A673 (cell line): ENCODE measurements at places on chromosomes 3 and 15. TPM values are rescaled to one million over a fixed set of nuclear protein-coding genes. Genes with fewer than 3 reads are reported as not detected.

The AMT gene
- 1.3 and 2.1 TPM in 2 replicates for total RNA-seq

The LDHAL6B gene
- not detected in 2 replicates for total RNA-seq

The C2CD4A gene
- total RNA-seq, result 0.22 and 0.34 TPM in 2 replicates

The ROBO2 gene
- 17.5 and 18.7 TPM in 2 replicates for total RNA-seq

The PRRT3 gene
- total RNA-seq, result 1.1 and 1.8 TPM in 2 replicates

The CADM2 gene
- total RNA-seq, result 3.7 and 5.3 TPM in 2 replicates

The SCAP gene
- 43.4 and 48.2 TPM in 2 replicates for total RNA-seq

The TNNC1 gene
- not detected in 2 replicates for total RNA-seq

The RASA2 gene
- total RNA-seq, result 16.3 and 17.1 TPM in 2 replicates

The SCAANT1 gene
- total RNA-seq, result not detected in 2 replicates

The SERP1 gene
- 86.5 and 91.7 TPM in 2 replicates for total RNA-seq

The ITGA11 gene
- 0.17 and 0.45 TPM in 2 replicates for total RNA-seq

The SPATA12 gene
- total RNA-seq, result not detected in 2 replicates

The ATP1B3 gene
- total RNA-seq, result 130 and 167 TPM in 2 replicates

The OXSR1 gene
- total RNA-seq, result 30.9 and 31.1 TPM in 2 replicates

The SLC12A1 gene
- total RNA-seq, result not detected in 2 replicates

The HEMK1 gene
- total RNA-seq, result 5.7 and 7.9 TPM in 2 replicates

The RPP14 gene
- 17.4 and 18.2 TPM in 2 replicates for total RNA-seq

The TMC3 gene
- total RNA-seq, result not detected in 2 replicates

The DTWD1 gene
- total RNA-seq, result 16.5 and 18.0 TPM in 2 replicates

The DZIP1L gene
- total RNA-seq, result 3.8 and 8.1 TPM in 2 replicates

The ALDH1L1 gene
- 16.9 and 17.1 TPM in 2 replicates for total RNA-seq

The MKRN2 gene
- 45.7 and 47.3 TPM in 2 replicates for total RNA-seq

The CHST13 gene
- 0.35 TPM in 1 of 2 replicates, not detected in the other for total RNA-seq

The DCLK3 gene
- 0.04 and 0.06 TPM in 2 replicates for total RNA-seq

The ITIH1 gene
- total RNA-seq, result not detected in 2 replicates

The ROPN1B gene
- not detected in 2 replicates for total RNA-seq

The HESX1 gene
- total RNA-seq, result not detected in 2 replicates

The NLGN1 gene
- total RNA-seq, result 0.39 and 1.4 TPM in 2 replicates

The LRRC2 gene
- 0.24 and 0.28 TPM in 2 replicates for total RNA-seq

The EXD1 gene
- total RNA-seq, result not detected in 2 replicates

The PATL2 gene
- 1.2 and 1.6 TPM in 2 replicates for total RNA-seq

The LAMB2 gene
- total RNA-seq, result 45.9 and 57.3 TPM in 2 replicates

The CMTM7 gene
- 0.79 TPM in 1 of 2 replicates, not detected in the other for total RNA-seq

The AHSG gene
- total RNA-seq, result 3.2 and 4.9 TPM in 2 replicates

The RRP9 gene
- total RNA-seq, result 25.9 and 32.3 TPM in 2 replicates

The PSTPIP1 gene
- not detected in 2 replicates for total RNA-seq

The SCN11A gene
- not detected in 2 replicates for total RNA-seq

The SKIL gene
- total RNA-seq, result 43.2 and 47.9 TPM in 2 replicates
